ENCODE measurements at places on chromosomes 7 and 10. TPM values are rescaled to one million over a fixed set of nuclear protein-coding genes. Genes with fewer than 3 reads are reported as not detected.

GPR158 gene
- 21.5 TPM for polyA plus RNA-seq

MEIG1 gene
- 3.5 TPM for polyA plus RNA-seq

RBP3 gene
- not detected for polyA plus RNA-seq

SLIT1 gene
- polyA plus RNA-seq: 13.6 TPM

RTKN2 gene
- 1.2 TPM for polyA plus RNA-seq

PLPP4 gene
- polyA plus RNA-seq: 1.2 TPM

WDR86 gene
- not detected for polyA plus RNA-seq

MKRN1 gene
- polyA plus RNA-seq: 89.5 TPM

ACHE gene
- polyA plus RNA-seq: 0.73 TPM

ZNF786 gene
- polyA plus RNA-seq: 0.29 TPM

KLLN gene
- polyA plus RNA-seq: 0.99 TPM

TRIM50 gene
- not detected for polyA plus RNA-seq

MKX gene
- polyA plus RNA-seq: 4.2 TPM

CNTNAP2 gene
- polyA plus RNA-seq: 21.3 TPM

NEUROG3 gene
- polyA plus RNA-seq: not detected

SPAM1 gene
- not detected for polyA plus RNA-seq

H2BK1 gene
- polyA plus RNA-seq: not detected

TLL2 gene
- not detected for polyA plus RNA-seq

SFTPA2 gene
- polyA plus RNA-seq: 0.28 TPM

ZNF655 gene
- polyA plus RNA-seq: 29.7 TPM

GPRIN2 gene
- not detected for polyA plus RNA-seq

HDAC9 gene
- 10.6 TPM for polyA plus RNA-seq

BUB3 gene
- polyA plus RNA-seq: 108 TPM

CHRM2 gene
- polyA plus RNA-seq: 0.87 TPM

NKX2-3 gene
- not detected for polyA plus RNA-seq

MEOX2 gene
- not detected for polyA plus RNA-seq

CRHR2 gene
- not detected for polyA plus RNA-seq

SPDYE1 gene
- polyA plus RNA-seq: 0.11 TPM

ASB15 gene
- 0.28 TPM for polyA plus RNA-seq

ZNF365 gene
- polyA plus RNA-seq: 21.0 TPM

IGF2BP3 gene
- polyA plus RNA-seq: not detected

SSC4D gene
- polyA plus RNA-seq: 0.40 TPM

CLRN3 gene
- polyA plus RNA-seq: not detected

GJD4 gene
- not detected for polyA plus RNA-seq

Data from Purkinje cell (primary cell).